Activated naive CD8-positive, alpha-beta T cell treated with anti-CD3 and anti-CD28 coated beads for 36 hours (primary cell): ENCODE measurements at places on chromosomes 3 and 15.

- H3K4me1 ChIP-seq: peaks cover 2% of the 10 kb centered on the region
- no peaks in the 10 kb centered on the region for H3K27me3 ChIP-seq
- no peak overlapping the region for H3K27ac ChIP-seq
- no peak overlapping the region for H3K4me3 ChIP-seq
- DNase-seq: no peak
- H3K36me3 ChIP-seq: no peaks in the 10 kb centered on the region
Observed at GRCh38 chr3:13459605-13460340, 20.3 kb upstream of the HDAC11 start.

- H3K36me3 ChIP-seq: no peaks in the 10 kb centered on the region
- no peak overlapping the region for H3K4me3 ChIP-seq
- no peak overlapping the region for H3K27ac ChIP-seq
- H3K27me3 ChIP-seq: peaks cover 55% of the 10 kb centered on the region
Observed at GRCh38 chr3:190326930-190327329, 4.7 kb upstream of the CLDN1 start.

DNA sequence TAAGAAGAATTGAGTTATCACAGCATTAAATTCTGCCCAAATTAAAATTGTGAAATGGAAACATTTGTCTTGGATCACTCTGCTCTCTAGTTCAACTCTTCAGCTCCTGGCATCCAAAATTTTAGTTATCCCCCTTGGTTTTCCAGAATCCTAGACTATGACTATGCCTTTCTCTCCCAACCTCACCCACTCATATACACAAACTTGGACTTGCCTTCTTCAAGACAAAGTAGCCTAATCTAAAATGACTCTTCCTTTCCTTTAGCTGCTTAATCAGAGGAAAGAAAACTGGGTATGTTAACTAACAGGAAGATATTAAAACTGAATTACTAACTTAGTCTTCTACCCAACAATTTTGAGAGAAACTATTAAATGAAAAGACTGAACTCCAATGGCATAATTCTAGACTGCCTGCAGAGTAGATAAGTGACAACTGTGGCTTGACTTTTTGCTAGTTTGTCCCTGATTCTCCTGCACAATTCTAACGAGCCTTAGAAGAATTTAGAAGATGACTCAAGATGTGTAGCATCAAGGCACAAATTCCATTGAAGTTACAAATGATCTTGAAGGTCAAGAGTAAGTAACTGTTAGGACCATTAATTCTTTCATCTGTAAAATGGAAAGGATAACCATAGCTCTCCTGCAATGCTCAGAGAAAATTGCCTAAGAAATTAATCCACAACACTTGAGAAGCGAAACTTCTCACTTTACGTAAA, 5.2 kb upstream of the GOLIM4 start:
- DNase-seq: no peak
- peaks cover 4% of the 10 kb centered on the region for H3K4me1 ChIP-seq
- H3K36me3 ChIP-seq: no peaks in the 10 kb centered on the region
- H3K4me3 ChIP-seq: no peak overlapping the region
- peaks cover 32% of the 10 kb centered on the region for H3K27me3 ChIP-seq

DNA sequence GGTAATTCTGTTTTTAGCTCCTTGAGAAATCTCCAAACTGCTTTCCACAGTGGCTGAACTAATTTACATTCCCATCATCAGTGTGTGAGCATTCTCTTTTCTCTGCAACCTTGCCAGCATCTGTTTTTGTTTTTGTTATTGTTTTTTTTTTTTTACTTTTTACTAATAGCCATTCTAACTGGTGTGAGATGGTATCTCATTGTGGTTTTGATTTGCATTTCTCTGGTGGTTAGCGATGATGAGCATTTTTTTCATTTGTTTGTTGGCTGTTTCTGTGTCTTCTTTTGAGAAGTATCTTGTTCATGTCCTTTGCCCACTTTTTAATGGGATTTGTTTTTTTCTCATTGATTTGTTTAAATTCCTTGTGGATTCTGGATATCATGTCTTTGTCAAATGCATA, 129.7 kb upstream of the ABHD17C start:
- H3K27me3 ChIP-seq: peaks cover 15% of the 10 kb centered on the region
- no peak overlapping the region for H3K4me3 ChIP-seq
- peaks cover 4% of the 10 kb centered on the region for H3K4me1 ChIP-seq
- DNase-seq: no peak

DNA sequence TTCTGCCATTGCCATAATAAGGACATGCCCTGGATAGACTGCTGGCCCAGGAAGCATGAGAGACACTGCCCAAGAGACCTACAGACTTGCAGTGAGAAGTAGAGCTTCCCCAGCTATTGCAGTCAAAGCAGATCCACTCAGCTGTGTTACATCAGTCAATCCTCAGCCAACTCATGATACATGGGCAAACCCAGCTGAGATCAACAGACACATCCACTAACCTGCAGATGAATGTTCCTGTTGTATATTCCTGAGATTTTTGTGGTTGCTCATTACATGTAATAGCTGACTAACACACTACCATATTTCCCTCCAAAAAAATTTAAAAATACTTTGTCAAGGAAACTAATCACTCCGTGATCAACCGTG, 68.6 kb downstream of the DCLK3 start:
- no peak overlapping the region for H3K4me3 ChIP-seq
- DNase-seq: no peak
- H3K27me3 ChIP-seq: peaks cover 3% of the 10 kb centered on the region
- H3K36me3 ChIP-seq: no peaks in the 10 kb centered on the region
- H3K4me1 ChIP-seq: no peaks in the 10 kb centered on the region

- no peak overlapping the region for H3K27ac ChIP-seq
- no peak for DNase-seq
- no peaks in the 10 kb centered on the region for H3K4me1 ChIP-seq
- no peaks in the 10 kb centered on the region for H3K36me3 ChIP-seq
- H3K4me3 ChIP-seq: no peak overlapping the region
- H3K27me3 ChIP-seq: peaks cover 3% of the 10 kb centered on the region
Observed at GRCh38 chr3:7536921-7537320, 676.0 kb downstream of the GRM7 start.

- no peaks in the 10 kb centered on the region for H3K4me1 ChIP-seq
- no peak overlapping the region for H3K4me3 ChIP-seq
- no peaks in the 10 kb centered on the region for H3K36me3 ChIP-seq
- no peak overlapping the region for H3K27ac ChIP-seq
Observed at GRCh38 chr15:35886765-35887164, 340.8 kb upstream of the DPH6 start.

GRCh38 chr3:13440204-13440817, 20.2 kb upstream of the NUP210 start:
- H3K27ac ChIP-seq: no peak overlapping the region
- no peak overlapping the region for H3K4me3 ChIP-seq
- H3K27me3 ChIP-seq: no peaks in the 10 kb centered on the region
- no peaks in the 10 kb centered on the region for H3K36me3 ChIP-seq

DNA sequence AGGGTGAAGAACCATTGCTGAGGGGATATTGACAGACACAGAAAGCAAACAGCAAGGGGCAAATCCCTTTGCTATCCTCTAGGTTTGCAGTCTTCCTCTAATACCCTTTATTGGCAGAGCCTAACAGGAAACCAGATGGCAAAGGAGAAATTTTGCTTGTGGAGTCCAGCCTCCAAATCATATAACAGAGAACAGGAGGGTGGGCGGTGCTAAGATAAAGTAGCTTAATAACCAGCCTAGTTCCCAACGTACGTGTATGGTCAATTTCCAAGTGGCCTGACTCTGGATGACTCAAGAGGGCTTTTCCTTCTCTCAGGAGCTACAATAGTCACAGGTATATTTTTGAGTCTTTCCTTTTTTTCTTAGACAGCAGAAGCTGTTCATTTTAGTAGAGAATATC, 404.5 kb downstream of the PDCD6IP start:
- no peaks in the 10 kb centered on the region for H3K27me3 ChIP-seq
- H3K36me3 ChIP-seq: no peaks in the 10 kb centered on the region
- no peaks in the 10 kb centered on the region for H3K4me1 ChIP-seq

- DNase-seq: no peak
- H3K36me3 ChIP-seq: peaks cover 14% of the 10 kb centered on the region
Observed at GRCh38 chr15:49190586-49190985, 20.5 kb downstream of the GALK2 start.

DNA sequence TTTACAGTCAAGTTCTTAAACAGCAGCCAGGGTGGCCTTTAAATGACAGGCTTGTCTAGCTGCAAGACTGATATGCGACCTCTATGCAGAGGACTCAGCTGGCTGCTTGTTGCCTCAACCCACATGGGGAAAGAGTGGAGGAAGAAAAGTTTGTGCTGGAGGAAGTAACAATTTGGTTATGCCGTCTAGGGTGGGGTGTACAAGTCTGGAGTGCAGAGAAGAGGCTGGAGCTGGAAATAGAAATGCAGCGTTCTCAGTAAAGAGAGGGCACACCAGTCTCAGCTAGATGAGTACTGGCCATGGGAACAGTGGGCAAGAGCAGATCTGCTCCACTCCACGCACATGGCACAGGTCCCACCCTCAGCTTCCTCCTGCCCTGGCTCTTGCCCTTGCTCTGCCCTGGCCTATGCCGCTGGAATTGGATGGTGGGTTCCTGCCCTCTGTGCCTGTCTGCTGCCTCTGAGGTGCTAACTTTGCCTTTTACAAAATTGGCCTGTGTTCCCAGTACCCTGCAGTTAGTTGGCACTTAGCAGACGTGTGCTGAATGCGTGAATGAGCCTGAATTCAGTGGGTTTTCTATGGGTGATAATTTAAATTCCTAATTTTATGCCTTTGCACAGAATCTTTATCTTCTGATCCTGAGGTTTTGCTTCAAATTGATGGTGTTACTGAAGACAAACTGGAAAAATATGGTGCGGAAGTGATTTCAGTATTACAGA, 59.7 kb upstream of the FURIN start:
- peaks cover 43% of the 10 kb centered on the region for H3K36me3 ChIP-seq
- no peak for DNase-seq
- H3K4me1 ChIP-seq: peaks cover 9% of the 10 kb centered on the region
- H3K27ac ChIP-seq: no peak overlapping the region

DNA sequence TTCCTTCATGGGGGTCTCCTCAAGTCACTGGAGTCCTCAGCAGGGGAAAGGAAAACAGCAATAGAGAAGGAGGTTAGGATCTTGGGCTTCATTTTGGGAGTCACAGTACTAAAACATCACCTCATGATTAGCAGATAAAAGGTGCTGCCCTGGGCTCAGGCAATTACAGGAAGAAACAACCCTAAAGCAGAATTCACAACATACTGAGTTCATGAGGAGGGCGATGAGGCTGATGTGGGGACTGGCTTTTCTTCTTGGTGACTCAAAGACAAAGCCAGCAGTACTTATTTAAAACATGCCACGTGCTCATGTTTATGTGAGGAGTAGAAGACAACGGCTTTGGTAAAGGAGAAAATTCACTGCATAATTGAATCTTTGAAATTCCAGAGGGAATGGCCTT, 822.3 kb upstream of the CFAP20DC start:
- H3K27ac ChIP-seq: no peak overlapping the region
- no peaks in the 10 kb centered on the region for H3K27me3 ChIP-seq
- peaks cover 15% of the 10 kb centered on the region for H3K36me3 ChIP-seq
- DNase-seq: no peak

DNA sequence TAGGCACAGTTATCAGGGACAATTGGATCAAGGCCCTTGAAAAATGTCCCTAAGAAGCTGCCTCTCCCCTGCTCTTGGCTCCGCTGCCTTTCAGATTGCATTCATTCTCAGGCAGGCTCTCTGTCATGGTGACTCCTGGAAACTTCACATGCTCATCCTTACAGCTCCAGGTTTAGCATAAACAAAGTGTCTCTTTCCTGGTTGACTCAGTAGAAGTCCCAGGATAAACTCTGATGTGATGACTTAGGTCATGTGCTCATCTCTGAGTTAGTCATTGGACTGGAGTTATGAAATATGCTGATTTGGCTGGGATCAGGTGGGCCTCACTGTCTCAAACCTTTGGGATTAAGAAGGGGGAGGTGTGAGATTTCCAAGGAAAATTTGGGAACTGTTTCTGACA, 243.8 kb downstream of the ZNF621 start:
- H3K4me1 ChIP-seq: peaks cover 3% of the 10 kb centered on the region
- H3K27ac ChIP-seq: no peak overlapping the region
- peaks cover 9% of the 10 kb centered on the region for H3K27me3 ChIP-seq
- no peak for DNase-seq
- H3K4me3 ChIP-seq: no peak overlapping the region

DNA sequence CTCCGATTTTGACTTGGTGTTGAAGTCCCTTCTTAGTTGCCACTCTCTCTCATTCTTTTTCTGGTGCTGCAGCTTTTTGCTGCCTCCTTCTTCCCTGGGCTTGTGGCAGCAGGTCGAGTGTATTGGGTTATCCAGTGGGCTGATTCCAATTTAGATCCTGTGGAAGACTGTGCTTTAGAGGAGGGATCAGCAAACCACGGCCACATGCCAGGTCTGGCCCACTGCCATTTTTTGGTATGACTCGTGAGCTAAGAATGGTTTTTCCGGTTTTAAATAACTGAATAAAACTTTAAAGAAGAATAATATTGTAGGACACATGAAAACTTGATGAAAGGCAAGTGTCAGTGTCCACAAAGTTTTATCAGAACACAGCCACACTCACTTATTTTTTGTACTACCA, 330.5 kb downstream of the ROBO2 start:
- H3K27ac ChIP-seq: no peak overlapping the region
- H3K4me1 ChIP-seq: no peaks in the 10 kb centered on the region
- H3K27me3 ChIP-seq: no peaks in the 10 kb centered on the region
- no peak overlapping the region for H3K4me3 ChIP-seq
- no peak for DNase-seq

GRCh38 chr3:178255315-178255714, 280.9 kb upstream of the KCNMB2 start:
- H3K4me1 ChIP-seq: no peaks in the 10 kb centered on the region
- H3K27ac ChIP-seq: no peak overlapping the region
- no peaks in the 10 kb centered on the region for H3K27me3 ChIP-seq
- no peak overlapping the region for H3K4me3 ChIP-seq
- no peaks in the 10 kb centered on the region for H3K36me3 ChIP-seq
- no peak for DNase-seq

DNA sequence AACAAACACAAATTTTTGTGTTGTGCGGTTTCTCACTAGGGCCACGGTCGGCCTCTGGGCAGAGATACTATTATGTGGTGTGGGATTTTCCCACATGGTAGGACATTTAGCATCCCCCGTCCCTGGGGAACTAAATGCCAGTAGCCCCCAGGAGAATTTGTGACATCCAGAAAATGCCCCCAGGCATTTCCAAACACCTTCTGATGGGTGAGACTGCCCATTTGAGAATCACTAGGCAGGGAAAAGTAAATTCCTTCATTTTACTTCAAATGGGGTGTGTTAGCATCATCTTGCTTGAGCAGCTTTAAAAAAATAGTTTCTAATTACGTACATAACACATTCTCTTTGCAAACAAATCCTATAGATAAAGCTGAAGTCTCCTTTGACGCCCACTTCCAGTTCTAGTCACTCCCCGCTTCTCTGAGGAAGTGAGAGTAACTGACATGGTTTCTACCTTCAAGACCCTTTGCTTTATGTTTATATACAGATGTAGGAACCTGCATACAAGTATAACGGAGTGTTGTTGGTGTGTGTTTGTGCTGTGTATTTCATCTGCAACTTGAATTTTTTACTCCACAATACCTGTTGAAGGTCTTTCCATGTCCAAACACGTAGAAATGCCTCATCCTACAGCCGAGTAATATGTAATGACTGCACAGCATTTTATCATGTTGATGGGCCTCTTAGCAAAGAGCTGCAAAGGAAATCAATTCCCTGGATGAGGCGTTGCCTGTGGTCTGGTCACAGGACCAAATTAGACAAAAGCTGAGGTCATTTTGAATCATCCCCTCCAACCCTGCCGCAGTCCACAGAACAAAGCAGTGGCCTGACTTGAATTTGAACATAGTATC, 31.4 kb upstream of the ZBTB38 start:
- DNase-seq: no peak
- no peaks in the 10 kb centered on the region for H3K36me3 ChIP-seq
- H3K4me1 ChIP-seq: no peaks in the 10 kb centered on the region
- H3K27ac ChIP-seq: no peak overlapping the region
- peaks cover 5% of the 10 kb centered on the region for H3K27me3 ChIP-seq

- H3K27me3 ChIP-seq: peaks cover 18% of the 10 kb centered on the region
- H3K27ac ChIP-seq: no peak overlapping the region
- no peaks in the 10 kb centered on the region for H3K36me3 ChIP-seq
- no peak for DNase-seq
- H3K4me1 ChIP-seq: no peaks in the 10 kb centered on the region
Observed at GRCh38 chr15:70741677-70742293, 21.6 kb downstream of the UACA start.
